ENCODE measurements at places on chromosomes 3 and 15.

- DNase-seq: no peak
Measured at GRCh38 chr3:66383023-66383422, 117.8 kb downstream of the LRIG1 start.

GRCh38 chr15:97652041-97652440 lies 308.5 kb upstream of the ARRDC4 start:
- DNase-seq: no peak

GRCh38 chr15:49605588-49605987 lies 15.0 kb downstream of the FAM227B start:
- DNase-seq: no peak

- no peak for DNase-seq
Measured at GRCh38 chr15:20272422-20273184, 269.0 kb downstream of the GOLGA6L6 start.

DNA sequence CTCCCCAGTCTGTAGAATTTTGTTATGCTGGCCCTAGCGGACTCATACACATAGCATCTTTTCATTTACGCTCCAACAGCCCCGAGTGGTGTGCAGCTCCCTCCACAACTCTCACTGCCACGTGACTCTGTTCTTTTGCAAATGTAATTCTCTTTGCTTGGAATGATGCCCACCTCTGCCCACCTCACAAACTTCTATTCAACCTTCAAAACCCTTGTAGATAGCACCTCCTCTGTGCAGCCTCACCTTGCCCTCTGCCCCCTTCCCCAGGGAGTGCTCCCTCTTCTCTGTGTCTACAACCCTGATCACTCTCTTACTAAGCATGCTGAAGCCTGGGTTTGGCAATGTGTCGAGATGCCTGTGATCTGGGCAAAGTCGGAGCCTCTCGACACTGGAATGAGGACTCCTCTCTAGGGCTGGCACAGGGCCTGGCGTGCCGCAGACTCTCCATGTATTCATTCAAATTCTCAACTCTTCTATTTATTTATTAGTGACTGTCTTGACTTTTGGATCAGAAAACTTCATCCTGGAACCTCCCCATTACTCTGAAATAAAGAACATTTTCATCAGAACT lies 73.5 kb downstream of the MGLL start:
- DNase-seq: no peak

DNA sequence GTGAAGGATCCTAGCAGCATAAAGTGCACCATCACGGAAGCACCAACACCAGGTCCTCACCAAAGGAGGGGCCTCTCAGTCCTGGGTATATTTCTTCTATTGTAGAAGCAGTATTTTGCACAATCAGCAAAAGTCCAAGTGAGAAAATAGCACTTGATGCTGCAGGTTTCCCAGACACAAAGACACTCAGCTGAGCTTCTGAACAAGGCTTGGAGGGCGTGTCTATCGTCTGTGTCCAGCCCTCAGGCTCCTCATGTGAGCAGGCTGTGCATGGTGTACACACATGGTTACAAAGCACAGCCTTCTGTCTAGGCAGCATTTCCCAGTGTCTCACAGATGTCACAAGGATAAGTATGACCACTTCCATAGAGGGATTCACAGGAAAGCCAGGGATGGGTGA lies 98.3 kb upstream of the SPATA12 start:
- no peak for DNase-seq

DNA sequence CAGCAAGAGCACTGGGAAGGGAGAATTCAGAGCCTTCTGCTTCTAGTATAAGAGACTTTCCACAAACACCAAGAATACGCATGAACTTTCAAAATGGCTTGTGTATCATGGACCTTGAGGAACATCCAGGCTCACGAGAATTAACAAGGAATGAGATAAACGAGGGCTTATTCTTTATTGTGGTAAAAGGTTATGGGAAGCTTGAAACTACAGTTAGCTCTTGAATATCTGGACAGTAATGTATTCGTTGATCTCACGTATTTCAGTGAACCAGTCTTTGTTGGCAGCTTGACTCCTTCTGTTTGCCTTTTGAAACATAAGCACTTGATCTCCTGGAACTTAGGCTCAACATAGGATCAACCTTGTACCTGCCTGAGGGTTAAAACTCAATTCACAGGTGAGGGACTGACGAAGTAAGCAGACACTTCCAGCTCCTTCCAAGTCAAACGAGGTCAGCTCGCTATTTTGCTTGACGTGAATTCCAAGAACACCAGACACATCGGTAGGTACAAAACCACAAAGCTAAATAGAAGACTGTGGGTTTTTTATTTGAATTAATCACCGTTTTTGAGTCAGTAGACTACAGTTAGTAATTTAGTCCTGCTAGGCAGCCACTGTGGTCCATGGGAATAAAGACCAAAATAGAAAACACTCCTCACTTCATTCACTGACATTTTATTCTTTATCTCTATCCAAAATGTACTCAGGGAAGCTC lies 30.8 kb downstream of the GALNT15 start:
- peak; percentile 97 for DNase-seq

DNA sequence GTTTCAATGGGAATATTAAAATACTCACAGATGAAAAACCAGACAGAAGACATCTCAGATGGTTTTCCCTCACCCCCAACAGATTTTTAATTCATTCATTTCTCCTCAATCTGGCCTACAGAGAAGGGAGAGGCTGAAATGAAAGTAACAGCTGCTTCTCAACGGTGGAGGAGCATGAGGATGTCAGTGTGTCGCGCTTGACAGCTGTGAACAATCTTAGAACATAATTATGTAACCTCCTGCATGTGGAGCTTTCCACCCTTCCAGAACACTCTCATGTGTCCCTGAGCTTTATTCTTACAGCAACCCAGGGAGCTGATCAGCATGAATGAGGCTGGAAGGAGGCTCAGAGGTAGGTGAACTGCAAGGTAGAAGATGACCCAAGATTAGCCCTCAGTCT lies 52.7 kb downstream of the MB21D2 start:
- no peak for DNase-seq

DNA sequence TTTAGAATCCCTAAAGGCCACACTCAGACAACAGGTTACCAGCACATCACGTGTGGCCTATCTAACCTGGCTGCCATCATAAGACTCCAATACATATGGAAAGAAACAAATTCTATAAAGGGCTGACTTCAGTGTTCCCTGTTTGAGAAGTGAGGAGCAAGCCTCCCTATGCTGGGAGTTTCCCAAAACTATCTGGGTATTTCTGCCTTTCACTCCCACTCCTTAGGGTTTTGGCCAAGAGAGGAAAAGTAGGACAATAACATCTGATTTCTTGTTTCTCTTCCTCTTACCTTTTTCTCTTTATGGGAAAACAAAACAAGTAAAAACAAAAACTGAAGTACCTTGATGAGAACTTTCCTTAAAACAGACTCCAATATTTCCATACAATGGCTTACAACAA lies 121.5 kb upstream of the COL8A1 start:
- DNase-seq: no peak

- no peak for DNase-seq
Measured at GRCh38 chr3:177382944-177383343, 185.7 kb upstream of the TBL1XR1 start.

- DNase-seq: peak; percentile 68
Measured at GRCh38 chr15:65580287-65580686, 30.6 kb downstream of the INTS14 start.

DNA sequence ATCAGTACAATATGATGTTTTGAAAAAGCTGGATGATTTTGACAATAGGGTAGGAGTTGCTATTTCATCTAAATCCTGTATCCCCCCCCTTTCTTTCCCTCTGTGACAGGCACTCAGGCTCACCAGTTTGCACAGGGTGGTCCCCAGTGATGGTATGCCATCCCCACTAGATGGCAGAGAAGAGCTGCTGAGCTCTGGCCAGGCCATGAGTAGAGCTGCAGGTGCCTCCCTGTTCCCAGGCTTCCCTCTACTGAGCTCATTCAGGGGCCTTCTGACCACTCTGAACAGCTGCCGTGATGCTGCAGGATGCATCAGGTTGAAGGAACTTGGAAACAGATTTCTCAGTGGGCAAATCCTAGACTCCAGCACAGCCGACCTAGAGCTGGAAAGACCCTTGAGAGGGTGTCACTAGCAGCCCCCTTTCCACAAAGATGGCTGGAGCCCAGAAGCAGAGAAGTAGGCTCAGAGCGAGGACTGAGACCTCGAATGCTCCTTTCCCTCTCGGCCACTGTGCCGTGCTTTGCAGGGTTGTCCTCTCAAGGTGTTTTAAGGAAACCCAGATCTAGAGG lies 45.1 kb downstream of the EFCAB12 start:
- DNase-seq: peak; percentile 73

- peak; percentile 27 for DNase-seq
Measured at GRCh38 chr3:147652651-147653366, 243.6 kb downstream of the ZIC1 start.

- DNase-seq: no peak
Measured at GRCh38 chr3:173800154-173800553, 402.6 kb downstream of the NLGN1 start.

GRCh38 chr3:193230610-193231009 lies 10.4 kb upstream of the PLAAT1 start:
- DNase-seq: no peak

- DNase-seq: no peak
Measured at GRCh38 chr3:72279068-72279604, 494.2 kb upstream of the PROK2 start.

- DNase-seq: no peak
Measured at GRCh38 chr3:138328341-138328740, 1.3 kb downstream of the NME9 start.

DNA sequence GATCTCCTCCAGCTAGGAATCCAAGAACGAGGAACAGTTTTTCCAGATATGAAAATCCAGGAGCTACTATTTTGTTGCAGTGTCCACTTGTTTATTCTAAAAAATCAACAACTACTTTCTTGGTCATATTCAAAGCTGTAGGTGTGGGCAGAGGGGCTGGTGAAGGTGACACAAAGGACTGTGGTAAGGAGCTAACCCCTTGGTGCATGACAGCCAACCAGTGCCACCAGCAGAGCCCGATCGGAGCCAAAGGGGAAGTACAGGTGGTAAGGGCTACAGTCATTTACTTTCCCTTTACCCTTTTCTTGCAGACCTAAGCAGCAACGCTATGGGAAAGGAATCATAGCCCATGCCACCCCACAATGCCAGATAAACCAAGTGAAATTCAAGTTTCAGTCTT lies 30.7 kb downstream of the PLA1A start:
- DNase-seq: no peak

DNA sequence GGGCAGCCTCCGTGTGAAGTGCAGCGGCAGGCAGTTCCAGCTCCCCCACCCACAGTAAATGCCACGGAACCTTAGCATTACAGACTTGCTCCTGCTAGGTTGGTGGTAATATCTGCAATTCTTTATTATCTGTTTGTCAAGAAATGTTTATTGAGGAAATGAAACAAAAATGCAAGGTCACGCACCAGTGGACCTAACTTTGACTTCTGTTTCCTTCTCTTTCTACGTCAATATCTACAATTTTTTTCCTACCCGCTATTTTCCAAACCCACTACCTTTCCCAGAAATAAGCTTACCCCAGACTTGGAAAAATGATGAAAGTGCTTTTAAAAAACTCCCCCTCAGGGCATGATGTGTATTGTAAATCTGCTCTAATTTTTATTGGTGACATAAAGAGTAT lies 18.9 kb downstream of the ILDR1 start:
- no peak for DNase-seq

DNA sequence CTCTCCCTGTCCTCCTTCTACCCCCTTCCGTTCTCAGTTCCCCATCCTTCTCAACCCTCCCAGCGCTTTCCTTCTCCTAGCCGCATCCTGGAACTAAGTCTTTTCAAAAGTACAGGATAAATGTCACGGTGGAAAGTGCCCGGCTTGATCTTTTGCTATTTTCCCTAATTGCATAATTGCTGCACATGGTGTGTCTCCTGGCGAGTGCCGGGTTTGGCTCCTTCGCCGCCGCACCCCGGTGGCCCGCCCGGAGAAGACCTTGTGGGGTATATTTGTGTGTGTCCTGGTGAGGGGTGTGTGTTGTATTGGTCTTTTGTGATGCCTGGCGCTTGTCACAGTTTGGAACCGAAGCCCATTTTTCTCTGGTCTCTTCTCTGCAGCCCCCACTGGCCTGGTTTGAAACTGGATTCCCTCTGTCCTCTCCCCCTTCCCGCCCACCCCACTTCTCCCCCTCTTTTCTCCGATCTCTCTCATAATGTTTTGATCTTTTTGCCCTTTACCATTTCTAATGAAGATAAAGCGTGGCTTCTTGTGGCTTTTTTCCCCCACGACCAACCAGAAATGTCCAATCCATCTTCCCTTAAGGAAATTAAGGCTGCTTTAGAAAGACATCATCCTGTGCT lies 692 bp downstream of the UBE2E2 start:
- DNase-seq: peak; percentile 29

GRCh38 chr3:71355862-71356261 lies 227.7 kb downstream of the FOXP1 start:
- no peak for DNase-seq

DNA sequence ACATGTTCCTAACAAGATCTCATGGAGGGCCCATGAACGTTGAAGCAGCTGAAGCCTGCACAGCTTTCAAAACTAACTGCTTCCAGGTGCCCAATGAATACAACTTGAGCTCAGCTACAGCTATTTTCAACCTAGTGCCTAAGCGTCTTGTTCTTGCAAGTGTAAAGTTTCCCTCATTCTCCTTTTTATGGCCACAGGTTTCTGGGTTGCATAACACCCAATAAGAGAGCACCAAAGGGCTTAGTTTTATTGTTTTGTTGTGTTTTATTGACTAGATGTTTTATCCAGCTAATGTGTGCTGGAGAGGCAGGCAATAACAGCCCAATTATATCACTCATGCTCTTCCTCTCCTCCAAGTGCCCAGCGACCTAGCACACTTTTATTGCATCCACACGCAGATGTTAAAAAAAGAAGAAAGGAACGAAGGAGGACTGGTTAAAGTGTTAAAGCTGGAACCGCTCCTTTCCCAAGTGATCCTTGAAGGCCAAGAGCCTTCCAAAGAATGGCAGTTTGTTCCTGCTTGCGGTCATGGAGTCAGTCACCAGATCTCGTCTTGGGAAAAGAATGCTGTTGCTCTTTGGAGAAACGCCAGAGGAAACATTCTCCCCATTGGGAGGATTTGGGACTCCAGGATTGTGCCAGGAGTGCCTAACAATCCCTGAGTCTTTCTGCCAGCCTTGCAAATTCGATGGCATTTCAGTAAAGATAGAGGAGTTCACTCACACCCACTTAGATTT lies 156.9 kb downstream of the MEX3B start:
- DNase-seq: no peak

DNA sequence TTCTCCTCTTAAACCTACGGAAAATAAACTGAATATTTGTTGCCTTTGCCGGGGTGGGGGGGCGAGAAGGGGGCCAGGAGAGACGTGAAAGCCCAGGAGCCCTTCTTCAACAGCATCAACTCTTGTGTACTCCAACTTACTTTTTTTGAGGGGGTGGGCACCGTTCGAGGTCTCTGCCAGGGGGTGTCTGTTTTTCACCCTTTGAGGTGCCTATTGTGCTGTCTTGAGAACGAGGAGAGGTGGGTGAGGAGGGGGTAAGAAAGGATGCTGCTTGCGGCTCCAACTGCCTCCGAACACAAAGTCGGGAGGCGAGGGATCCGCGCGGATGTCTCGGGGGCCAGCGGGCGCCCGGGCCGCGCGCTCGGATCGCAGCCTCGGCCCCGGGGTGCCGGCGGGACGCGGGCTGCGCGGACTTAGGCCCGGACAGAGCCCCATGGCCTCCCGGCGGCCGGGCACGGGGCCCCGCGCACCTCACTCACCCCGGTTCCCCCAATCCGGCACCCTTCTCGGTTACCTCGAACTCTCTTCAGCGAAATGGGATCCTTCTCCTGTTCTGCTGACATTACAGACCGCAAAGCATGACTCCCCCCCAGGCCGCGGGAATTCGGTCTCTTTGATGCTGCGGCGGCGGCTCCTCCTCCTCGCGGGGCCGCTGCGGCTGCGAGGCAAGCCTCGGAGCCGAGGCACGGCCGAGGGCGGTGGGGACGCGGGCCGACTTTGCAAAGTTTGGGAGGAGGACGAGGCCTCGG lies 650 bp downstream of the PYGO1 start:
- DNase-seq: peak; percentile 28

GRCh38 chr3:104536715-104537114 lies 830.0 kb upstream of the ALCAM start:
- no peak for DNase-seq
